ENCODE measurements at places on chromosomes 3 and 15. TPM values are rescaled to one million over a fixed set of nuclear protein-coding genes. Genes with fewer than 3 reads are reported as not detected.

SLC6A1 gene
- not detected for total RNA-seq

DNA sequence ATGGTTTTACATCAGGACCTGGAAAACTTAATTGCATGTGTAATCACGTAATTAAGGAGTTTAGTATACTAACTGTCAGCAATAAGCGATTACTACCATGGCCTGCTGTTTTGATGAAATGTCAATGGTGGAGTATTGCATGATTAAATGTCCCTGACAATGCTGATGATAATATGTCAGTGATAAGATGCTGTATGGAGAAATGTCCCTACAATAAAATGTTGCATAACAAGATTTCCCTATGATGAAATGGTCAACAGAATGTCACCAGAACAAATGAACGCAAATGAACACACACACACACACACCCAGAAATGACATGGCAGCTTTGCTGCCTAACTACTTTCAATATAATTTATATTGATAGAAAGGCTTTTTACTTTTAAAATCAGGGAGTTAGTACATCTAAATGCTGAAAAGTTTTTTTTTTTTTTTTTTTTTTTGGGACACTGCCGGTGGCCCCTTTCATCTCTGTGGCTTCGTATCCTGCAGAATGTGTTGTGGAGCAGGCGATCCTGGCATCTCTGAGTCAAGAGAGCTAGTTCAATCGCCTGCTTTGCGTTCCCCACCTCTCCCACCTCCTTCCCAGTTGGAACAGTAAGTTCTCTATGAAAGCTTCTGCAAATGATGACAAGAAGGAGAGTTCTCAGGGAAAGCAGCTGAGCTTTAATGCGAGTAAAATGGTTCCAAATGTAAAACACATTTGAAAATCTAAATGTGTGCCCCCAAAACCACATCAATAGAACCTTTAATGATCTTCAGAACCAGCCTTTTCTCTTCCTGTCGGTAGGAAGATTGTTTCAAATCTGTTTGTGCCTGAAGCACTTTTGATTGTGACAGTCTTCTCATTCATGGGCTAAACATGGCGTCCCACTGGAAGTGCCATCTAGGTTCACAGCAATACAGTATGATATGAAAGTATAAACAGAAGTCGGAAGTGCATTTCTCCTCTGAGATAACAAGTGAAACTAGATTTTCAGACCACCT lies 170.1 kb upstream of the GBE1 start:
- H3K27me3 ChIP-seq: no peaks in the 10 kb centered on the region
- H3K27ac ChIP-seq: no peak overlapping the region
- DNase-seq: no peak

DNA sequence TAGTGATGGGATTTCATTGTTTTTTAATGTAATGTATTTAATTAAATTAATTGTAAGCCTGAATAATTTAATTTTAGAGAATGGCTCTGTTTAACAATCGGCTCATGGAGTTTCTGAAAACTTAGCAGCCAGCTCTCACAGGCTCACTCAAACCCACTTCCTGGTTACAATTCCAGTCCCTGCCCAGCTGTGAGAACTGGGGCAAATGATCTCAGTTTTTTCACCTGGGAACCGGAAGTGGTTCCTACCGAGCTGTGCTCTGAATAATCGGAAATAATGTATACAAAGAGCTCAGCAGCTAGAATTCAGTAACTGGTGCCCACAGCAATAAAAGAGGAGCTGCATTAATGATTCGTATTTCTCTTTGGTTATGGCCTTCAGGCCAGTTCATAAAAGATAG lies 244.3 kb upstream of the MCTP2 start:
- H3K27ac ChIP-seq: no peak overlapping the region
- H3K4me3 ChIP-seq: no peak overlapping the region
- H3K36me3 ChIP-seq: no peaks in the 10 kb centered on the region
- no peaks in the 10 kb centered on the region for H3K27me3 ChIP-seq
- no peaks in the 10 kb centered on the region for H3K4me1 ChIP-seq

GRCh38 chr3:39750712-39751111 lies 58.7 kb upstream of the MYRIP start:
- H3K27me3 ChIP-seq: no peaks in the 10 kb centered on the region
- no peaks in the 10 kb centered on the region for H3K36me3 ChIP-seq
- no peak for DNase-seq
- H3K4me3 ChIP-seq: no peak overlapping the region

DNA sequence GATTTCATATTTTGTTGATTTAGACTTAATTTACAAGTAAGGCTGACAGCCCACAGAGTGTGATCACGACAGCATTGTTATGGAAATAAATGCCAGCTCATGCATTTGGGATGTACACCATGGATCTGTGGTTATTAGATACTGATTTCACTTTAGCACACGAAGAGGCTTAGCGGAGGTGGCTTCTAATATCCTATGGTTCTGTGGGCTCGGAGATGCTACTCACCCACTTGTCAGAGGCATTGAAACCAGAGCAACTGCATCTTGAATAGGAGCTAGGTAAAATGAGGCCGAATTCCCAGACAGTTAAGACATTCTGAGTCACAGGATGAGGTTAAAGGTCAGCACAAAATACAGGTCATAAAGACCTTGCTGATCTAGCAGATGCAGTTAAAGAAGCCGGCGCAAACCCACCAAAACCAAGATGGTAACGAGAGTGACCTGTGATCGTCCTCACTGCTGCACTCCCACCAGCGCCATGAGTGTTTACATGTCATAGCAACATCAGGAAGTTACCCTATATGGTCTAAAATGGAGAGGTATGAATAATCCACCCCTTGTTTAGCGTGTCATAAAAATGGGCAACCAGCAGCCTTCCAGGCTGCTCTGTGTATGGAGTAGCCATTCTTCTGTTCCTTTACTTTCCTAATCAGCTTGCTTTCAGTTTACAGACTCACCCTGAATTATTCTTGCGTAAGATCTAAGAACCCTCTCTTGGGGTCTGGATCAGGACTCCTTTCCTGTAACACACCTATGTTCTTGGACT lies 117.5 kb downstream of the PGPEP1L start:
- H3K27me3 ChIP-seq: no peaks in the 10 kb centered on the region
- H3K36me3 ChIP-seq: no peaks in the 10 kb centered on the region
- H3K4me3 ChIP-seq: no peak overlapping the region
- no peak for DNase-seq

Data from GM12878 (cell line).